Activated naive CD4-positive, alpha-beta T cell treated with anti-CD3 and anti-CD28 coated beads for 36 hours (primary cell): ENCODE measurements at places on chromosomes 3 and 15. TPM values are rescaled to one million over a fixed set of nuclear protein-coding genes. Genes with fewer than 3 reads are reported as not detected.

GRCh38 chr15:72722071-72722696 is 36.2 kb downstream of the BBS4 start:
- peaks cover 13% of the 10 kb centered on the region for H3K36me3 ChIP-seq
- no peaks in the 10 kb centered on the region for H3K27me3 ChIP-seq
- H3K27ac ChIP-seq: no peak overlapping the region
- peaks cover 5% of the 10 kb centered on the region for H3K4me1 ChIP-seq

The CPNE4 gene
- total RNA-seq: not detected

DNA sequence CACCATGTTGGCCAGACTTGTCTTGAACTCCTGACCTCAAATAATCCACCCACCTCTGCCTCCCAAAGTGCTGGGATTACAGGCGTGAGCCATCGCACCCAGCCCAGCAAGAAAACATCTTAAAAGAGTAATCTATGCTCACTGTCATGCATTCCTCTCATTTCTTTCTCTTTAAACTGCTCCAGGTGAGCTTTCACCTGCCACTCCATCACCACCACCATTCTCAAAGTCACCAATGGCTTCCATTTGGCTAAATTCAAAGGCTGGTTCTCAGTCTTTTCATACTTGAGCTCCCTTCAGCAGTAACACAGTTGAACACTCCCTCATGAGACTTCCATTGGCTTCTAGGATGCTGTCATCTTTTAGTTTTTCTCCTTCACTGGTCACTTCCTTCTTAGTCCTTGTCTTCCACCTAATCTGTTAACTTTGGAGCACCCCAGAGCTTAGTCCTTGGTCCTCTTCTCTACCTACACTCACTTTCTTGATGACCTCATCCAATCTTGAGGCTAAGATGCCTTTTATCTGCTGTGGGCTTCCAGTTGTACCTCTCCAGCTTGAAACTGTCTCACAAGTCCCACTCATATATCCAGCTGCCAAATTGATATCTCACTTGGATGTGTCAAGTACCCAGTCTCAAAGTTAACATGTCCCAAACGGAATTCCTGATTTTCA is 27.0 kb upstream of the ESYT3 start:
- peaks cover 6% of the 10 kb centered on the region for H3K27me3 ChIP-seq
- no peaks in the 10 kb centered on the region for H3K36me3 ChIP-seq
- no peak overlapping the region for H3K4me3 ChIP-seq
- no peak overlapping the region for H3K27ac ChIP-seq

- DNase-seq: no peak
- no peak overlapping the region for H3K27ac ChIP-seq
- H3K4me3 ChIP-seq: no peak overlapping the region
- no peaks in the 10 kb centered on the region for H3K4me1 ChIP-seq
- H3K36me3 ChIP-seq: no peaks in the 10 kb centered on the region
These were observed 6.6 kb downstream of the MOBP start for GRCh38 chr3:39474126-39474515.

GRCh38 chr3:74561881-74562280 is 52.6 kb downstream of the CNTN3 start:
- no peak overlapping the region for H3K27ac ChIP-seq
- H3K36me3 ChIP-seq: no peaks in the 10 kb centered on the region
- H3K27me3 ChIP-seq: no peaks in the 10 kb centered on the region
- H3K4me3 ChIP-seq: no peak overlapping the region
- H3K4me1 ChIP-seq: no peaks in the 10 kb centered on the region

The CHRD gene
- not detected for total RNA-seq

The MESP2 gene
- total RNA-seq: not detected

GRCh38 chr15:80155001-80155377 is 2.2 kb downstream of the FAH start:
- peaks cover 24% of the 10 kb centered on the region for H3K4me1 ChIP-seq
- no peak overlapping the region for H3K27ac ChIP-seq
- no peaks in the 10 kb centered on the region for H3K27me3 ChIP-seq
- H3K36me3 ChIP-seq: peaks cover 11% of the 10 kb centered on the region

The CNTN4 gene
- not detected for total RNA-seq

- no peak overlapping the region for H3K27ac ChIP-seq
- peaks cover 43% of the 10 kb centered on the region for H3K27me3 ChIP-seq
- peaks cover 6% of the 10 kb centered on the region for H3K4me1 ChIP-seq
- DNase-seq: no peak
- no peak overlapping the region for H3K4me3 ChIP-seq
These were observed 21.4 kb upstream of the IGDCC3 start for GRCh38 chr15:65399001-65399706.

GRCh38 chr3:194137506-194138474 is 1.8 kb downstream of the HES1 start:
- H3K4me3 ChIP-seq: peak overlapping the region; percentile 80
- no peak overlapping the region for H3K27ac ChIP-seq
- peaks cover 39% of the 10 kb centered on the region for H3K4me1 ChIP-seq
- DNase-seq: peak; percentile 66
- no peaks in the 10 kb centered on the region for H3K36me3 ChIP-seq

DNA sequence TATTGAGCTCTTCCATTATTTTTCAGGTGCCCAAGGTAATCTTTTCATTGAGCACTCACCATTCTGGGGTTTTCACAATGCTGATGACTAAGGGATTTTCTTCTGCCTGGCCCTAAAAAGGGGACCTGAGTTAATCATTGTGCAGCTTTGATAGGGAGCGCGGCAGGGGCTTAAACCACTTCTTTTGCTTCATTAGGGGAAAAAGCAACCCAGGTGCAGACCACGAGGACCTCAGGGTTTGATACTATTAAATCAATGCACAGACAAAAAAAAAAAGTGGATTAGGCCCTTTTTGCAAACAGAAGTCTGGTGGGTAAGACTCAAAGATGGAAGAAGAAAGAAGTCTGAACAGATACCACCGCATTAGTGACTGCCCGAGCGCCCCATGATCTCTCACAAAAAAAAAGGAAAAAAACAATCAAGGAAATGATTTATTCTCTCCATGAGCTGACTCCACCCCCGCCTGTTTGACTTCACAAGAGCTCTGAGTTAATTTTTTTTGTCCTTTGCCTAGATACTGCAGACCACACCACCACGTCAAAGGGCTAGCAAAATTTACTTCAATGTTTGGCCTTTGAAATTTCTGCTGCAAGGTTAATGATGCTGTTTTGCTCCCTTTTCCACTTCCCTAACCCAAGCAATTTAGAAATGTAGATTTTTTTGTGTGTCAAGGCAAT is 78.0 kb upstream of the FEZF2 start:
- no peaks in the 10 kb centered on the region for H3K27me3 ChIP-seq
- H3K36me3 ChIP-seq: no peaks in the 10 kb centered on the region
- no peak for DNase-seq
- H3K4me1 ChIP-seq: peaks cover 19% of the 10 kb centered on the region
- H3K27ac ChIP-seq: no peak overlapping the region
- H3K4me3 ChIP-seq: no peak overlapping the region

GRCh38 chr3:152841131-152841530 is 6.2 kb downstream of the P2RY1 start:
- peaks cover 5% of the 10 kb centered on the region for H3K27me3 ChIP-seq
- no peak for DNase-seq
- H3K4me1 ChIP-seq: no peaks in the 10 kb centered on the region
- H3K36me3 ChIP-seq: no peaks in the 10 kb centered on the region
- H3K27ac ChIP-seq: no peak overlapping the region

DNA sequence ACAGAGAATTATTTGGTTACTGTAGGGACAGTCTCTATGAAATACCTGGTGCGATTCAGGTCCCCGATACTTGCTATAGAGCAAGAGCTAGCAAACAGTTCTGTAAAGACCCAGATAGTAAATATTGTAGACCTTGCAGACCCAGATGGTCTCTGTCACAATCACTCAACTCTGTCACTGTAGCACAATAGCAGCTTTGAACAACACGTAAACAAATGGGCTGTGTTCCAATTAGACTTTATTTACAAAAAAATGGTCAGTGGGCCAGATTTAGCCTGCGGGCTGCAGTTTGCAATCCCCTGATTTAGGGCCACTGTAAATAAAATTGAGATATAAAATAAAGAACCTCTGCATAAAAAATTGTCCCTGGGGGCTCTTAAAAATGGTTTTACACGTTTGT is 127.7 kb downstream of the SV2B start:
- DNase-seq: no peak
- H3K36me3 ChIP-seq: no peaks in the 10 kb centered on the region
- H3K4me3 ChIP-seq: no peak overlapping the region
- H3K27me3 ChIP-seq: peaks cover 13% of the 10 kb centered on the region

The ADGRG7 gene
- not detected for total RNA-seq

DNA sequence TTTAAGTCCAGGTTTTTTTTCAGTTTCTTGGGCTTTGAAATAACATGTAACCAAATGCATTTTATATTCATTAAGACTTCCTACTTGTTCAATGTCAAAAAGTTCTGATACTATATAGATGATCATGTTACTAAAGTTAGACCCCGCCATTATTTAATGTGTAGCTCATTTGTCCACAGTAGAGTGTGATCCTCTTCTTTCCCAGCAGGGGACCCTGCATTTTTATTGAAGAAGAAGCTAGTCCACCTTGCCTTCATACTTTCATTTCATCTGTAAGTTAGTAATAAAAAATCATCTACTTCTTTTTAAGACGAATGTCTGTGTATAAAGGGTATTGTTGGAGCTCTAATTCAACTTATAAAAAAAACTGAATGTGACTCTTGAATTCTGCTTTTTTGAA is 404.6 kb downstream of the SI start:
- H3K27ac ChIP-seq: no peak overlapping the region
- H3K4me1 ChIP-seq: no peaks in the 10 kb centered on the region
- DNase-seq: no peak
- H3K4me3 ChIP-seq: no peak overlapping the region
- no peaks in the 10 kb centered on the region for H3K27me3 ChIP-seq
